ENCODE measurements at places on chromosomes 5 and 9. TPM values are rescaled to one million over a fixed set of nuclear protein-coding genes. Genes with fewer than 3 reads are reported as not detected.

The SAXO1 gene
- total RNA-seq: not detected

The IRX2 gene
- total RNA-seq: not detected

The SMIM32 gene
- 18.4 TPM for total RNA-seq

The SV2C gene
- not detected for total RNA-seq

The PLPPR1 gene
- total RNA-seq: not detected

The PHF24 gene
- 0.76 TPM for total RNA-seq

The OGN gene
- total RNA-seq: 9.7 TPM

The EQTN gene
- not detected for total RNA-seq

GRCh38 chr5:134250949-134251348 is 25.1 kb upstream of the PPP2CA start:
- DNase-seq: no peak

DNA sequence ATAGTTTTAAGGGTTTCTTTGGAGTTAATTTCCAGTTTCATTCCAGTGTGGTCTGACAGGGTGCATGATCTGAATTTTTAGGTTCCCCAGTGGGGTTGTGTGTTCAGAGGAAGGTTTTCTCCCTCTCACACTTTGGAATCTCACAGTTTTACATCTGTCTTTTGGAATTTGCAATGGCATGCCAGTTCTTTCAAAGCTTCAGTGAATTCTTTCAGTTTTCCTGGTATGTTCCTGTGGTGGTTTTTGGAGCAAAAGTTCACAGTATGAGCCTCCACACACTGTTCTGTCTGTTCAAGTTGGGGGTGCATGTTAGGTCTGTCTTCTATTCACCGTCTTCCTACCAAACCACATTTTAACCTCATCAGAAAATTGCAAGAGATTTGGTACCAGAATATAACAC is 624.2 kb downstream of the KCTD16 start:
- no peak for DNase-seq

GRCh38 chr5:54226215-54226614 is 84.2 kb downstream of the ARL15 start:
- DNase-seq: no peak

DNA sequence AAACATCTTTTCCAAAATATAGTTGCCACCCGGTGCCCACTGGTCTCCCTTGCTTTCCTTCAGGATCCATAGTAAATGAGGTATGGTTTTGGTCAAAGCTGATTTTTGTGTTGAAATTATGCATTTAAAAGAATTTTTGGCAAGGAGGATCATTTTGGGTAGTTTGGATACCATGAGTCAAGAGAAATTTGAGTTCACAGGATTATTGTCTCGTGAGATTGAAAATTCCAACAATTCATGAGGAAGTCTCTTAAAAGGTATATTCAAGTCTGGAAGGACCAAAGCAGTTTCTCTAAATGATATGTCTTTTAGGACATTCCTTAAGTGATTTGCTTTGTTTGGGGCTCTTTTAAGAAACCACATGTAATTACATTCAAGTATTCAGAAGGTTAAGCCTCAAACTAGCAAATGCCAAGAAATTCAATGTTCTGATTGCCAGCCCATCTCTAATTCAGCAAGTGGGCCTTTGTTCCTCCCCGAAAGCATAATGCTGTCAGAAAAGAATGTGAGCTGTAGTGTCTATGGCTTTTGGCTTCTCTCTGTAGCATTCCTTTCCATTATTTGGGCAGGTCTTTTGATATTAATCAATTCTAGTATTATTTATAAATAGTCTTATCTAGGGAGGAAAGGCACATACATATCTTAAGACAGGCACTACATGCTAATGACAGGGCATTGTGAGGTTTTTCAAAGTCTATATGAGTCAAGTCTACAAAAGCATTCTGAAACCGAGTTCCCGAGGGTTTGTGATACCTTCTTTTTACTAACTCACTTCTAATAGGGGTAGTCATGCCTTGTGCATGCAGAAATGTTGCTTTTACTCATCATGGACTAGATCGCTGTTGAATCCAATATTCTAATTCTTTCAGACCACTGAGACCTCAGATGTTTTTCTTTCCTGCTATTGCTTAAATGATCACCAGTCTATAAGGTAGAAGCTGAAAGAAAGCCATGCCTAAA is 453.9 kb downstream of the ENC1 start:
- no peak for DNase-seq

DNA sequence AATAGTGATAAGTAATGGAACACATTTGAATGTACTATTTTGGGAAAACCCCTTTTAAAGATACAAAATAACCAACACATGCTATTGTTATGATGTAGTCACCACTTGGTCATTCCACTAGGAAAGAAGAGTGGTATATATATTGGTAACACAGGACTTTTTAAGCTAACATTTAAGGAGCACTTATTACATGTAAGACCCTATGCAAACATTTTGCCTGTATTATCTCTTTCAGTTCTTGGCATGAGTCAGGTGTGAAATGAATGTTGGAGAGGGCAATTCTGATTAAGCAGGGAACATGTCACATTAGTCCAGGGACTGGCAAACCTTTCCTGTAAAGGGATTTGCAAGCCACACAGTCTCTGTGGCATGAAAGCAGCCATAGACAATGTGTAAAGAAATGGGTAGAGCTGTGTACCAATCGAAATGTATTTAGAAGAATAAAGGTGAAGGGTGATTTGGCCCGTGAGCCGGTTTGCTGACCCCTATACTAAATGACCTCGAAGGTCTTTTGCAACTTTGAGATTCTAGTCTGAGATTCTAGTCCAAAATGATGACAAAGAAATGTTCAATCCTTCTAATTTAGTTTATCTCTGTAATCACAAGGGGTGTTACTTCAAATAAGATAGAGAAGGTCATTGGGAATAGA is 15.3 kb downstream of the ABLIM3 start:
- DNase-seq: no peak

GRCh38 chr9:81574405-81574804 is 114.9 kb downstream of the TLE1 start:
- DNase-seq: no peak

GRCh38 chr5:125203912-125204311 is 457.5 kb upstream of the ZNF608 start:
- no peak for DNase-seq

GRCh38 chr5:123033157-123033671 is 3.3 kb downstream of the PPIC start:
- DNase-seq: no peak

- DNase-seq: no peak
These were observed 286.6 kb downstream of the DTWD2 start for GRCh38 chr5:118701791-118702190.

- DNase-seq: no peak
These were observed 51.7 kb downstream of the DAB2IP start for GRCh38 chr9:121703014-121703734.

GRCh38 chr5:178389026-178389729 is 156.6 kb upstream of the PHYKPL start:
- DNase-seq: no peak

DNA sequence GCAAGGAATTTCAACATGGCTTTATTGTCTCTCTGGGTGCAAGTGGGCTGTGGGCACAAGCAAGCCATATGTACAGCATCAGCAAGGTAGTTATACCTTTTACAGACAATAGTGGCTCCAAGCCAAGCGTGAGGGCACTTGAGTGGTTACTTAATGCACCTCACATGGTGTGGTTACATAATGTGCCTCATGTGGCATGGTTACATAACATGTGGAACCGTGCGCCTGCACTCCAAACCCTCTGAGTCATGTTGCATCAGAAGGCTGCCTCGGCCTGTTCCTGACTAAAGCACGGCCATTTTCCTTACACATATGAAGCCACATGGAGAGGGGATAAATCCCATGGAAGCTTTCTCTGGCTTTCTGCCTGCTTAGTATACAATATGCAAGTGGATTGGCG is 150.9 kb downstream of the OSTF1 start:
- no peak for DNase-seq

GRCh38 chr5:3999929-4000328 is 404.3 kb downstream of the IRX1 start:
- no peak for DNase-seq

DNA sequence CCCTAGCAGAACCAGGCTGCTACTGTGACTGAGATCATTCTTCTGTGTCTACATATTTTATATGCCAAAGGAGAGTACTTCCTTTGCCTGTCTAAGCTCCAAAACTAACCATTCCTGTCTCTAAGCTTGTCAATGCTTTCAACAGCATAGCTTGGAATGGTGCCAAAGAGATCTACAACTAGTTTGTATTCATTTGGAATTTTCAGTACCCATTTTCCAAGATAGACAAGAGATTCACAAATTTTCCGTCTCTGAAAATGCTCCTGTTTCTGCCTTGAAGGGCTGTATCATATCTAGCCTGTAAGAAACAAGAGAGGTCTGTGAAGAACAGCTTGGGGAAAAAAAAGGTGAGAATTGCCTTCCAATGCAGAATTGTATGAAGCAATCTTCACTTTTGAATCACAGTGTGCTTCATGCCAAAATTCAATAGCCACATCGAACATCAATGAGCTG is 334.4 kb upstream of the ACTBL2 start:
- DNase-seq: no peak

- DNase-seq: no peak
These were observed 9.7 kb downstream of the PCDH1 start for GRCh38 chr5:141868541-141868940.

DNA sequence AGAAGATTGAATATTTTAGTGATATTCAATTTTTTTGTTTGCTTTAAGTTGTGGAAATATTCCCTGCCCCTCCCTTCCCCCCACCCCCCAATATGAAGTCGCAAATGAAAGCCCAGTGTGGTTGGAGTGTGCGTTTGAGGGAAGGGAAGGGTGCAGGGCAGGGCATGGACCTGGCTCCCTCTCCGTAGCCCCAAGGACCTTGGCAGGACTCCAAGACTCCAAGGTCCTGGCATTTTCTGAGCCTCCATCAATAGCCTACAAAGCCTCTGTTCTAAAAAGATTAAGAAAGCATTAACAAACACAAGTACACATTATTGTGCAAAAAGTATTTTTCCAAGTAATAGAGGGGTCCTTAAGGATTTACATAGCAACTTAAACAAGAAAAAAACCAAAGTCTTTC is 38.8 kb upstream of the PTPN3 start:
- no peak for DNase-seq

DNA sequence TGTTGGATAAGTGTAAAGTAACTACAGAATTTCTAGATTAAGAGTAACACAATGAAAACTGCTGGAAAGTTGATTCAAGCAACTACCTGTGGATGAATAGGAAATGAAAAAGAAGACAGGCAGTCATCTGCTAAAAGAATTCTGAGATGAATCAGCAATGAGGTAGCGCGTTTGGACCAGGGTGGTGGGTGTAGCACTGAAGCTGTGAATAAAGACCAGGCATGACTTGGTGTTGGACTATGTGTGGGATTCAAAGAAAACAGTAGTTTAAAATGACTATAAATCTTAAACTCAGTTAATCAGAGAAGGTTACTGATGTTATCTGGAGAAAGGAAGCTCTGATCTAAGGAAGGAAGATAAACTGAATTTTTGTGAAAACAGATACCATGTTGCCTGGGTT is 159.8 kb downstream of the FBN2 start:
- no peak for DNase-seq

GRCh38 chr9:137167277-137167746 is 2.5 kb downstream of the LRRC26 start:
- DNase-seq: no peak

- DNase-seq: no peak
These were observed 20.5 kb downstream of the ELP1 start for GRCh38 chr9:108913391-108913790.

DNA sequence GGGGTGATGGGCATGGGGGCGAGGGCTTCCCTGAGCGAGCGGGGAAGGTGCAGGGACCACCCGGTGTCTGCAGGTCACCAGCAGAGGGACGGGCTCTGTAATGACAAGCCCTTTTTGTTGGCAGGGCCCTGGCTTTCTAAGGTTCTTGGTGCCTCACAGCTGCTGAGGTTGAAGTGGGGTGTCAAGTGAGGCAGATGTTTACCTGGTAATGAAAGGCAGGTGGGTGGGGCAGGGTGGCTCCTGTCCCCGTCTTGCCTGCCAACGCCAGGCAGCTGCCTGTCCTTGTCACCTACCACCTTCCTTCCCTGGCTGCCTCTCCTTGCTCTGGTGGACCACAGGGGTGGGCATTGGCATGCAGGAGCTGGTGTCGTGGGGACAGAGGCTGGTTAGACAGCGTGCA is 41.0 kb upstream of the SEMA4D start:
- no peak for DNase-seq

DNA sequence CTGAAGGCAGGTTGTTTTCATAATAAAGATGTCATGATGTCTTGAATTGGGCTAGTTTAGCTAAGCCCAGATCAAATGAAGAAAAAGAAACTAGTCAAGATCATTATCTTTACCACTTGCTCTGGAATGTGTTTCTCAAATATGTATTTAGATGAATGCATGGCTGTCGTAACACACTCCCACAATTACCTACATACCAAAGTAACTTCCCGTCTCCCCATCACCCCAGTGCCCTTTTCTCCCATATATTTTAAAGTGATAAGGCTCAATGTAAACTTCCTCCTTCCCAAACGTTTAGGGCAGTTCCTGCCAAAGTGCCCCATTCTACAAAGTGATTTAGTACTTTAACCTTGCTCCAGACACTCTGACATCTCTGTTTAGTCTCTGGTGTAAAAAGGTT is 61.4 kb downstream of the SLC1A3 start:
- no peak for DNase-seq

DNA sequence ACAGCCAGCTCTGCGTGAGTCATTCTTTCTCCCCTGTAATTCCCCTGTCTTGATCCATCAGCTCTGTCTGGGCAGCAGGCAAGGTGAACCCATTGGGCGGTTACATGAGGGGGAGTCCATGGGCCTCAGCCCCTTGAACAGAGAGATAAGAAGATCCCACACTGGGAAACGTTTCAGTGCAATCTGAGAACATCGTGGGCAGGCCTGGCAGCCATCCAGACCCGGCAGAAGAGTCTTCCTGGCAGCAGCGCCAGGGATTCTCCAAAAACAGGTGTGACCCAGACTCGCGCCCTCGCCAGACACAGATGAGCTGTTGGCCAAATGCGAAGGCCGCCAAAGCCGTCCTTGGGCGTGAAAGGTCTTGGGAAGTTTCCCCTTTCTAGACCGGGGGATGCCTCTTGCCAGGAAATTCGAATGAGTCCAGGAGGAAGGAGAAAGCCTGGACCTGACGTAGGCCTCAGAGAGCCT is 6.4 kb upstream of the SLC12A7 start:
- DNase-seq: no peak

GRCh38 chr5:107469485-107470294 is 201.0 kb downstream of the EFNA5 start:
- no peak for DNase-seq

GRCh38 chr5:170573660-170574059 is 69.8 kb downstream of the KCNIP1 start:
- no peak for DNase-seq

Measured in Peyer's patch (tissue), 4 donors.